ENCODE measurements at places on chromosomes 1 and 21. TPM values are rescaled to one million over a fixed set of nuclear protein-coding genes. Genes with fewer than 3 reads are reported as not detected.
A peak's percentile ranks its signal among the peaks of the same experiment; 100 is the strongest.

DNA sequence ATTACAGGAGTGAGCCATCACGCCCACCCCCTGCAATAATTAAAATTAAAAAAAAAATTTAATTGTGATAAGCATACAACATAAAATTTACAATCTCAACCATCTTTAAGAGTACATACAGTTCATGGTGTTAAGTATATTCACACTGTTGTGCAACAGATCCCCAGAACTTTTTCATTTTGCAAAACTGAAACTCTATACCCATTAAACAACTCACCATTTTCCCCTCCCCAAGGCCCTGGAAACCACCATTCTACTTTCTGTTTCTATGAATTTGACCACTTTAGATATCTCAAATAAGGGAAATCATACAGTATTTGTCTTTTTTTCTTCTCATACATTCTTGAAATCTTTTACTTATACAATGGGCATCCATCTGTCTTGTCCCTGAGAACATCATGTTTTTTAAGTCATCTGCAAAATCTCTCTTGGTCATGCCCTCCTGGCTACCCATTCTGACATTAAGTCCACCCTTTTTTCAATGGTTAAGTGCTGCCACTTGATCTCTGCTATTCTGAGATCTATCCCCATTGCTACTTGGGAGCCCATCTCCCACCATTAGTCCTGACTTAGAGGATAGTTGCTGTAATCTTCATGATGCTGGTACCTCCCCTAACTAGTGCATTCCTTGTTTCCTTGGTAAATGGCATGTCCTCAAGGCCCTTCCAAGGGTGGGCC lies 39.4 kb upstream of the ZFYVE9 start:
- no peak for DNase-seq

Gene OPTC
- not detected for total RNA-seq

Gene CLCA4
- total RNA-seq = 0.13 TPM

Gene LACTBL1
- total RNA-seq = not detected

DNA sequence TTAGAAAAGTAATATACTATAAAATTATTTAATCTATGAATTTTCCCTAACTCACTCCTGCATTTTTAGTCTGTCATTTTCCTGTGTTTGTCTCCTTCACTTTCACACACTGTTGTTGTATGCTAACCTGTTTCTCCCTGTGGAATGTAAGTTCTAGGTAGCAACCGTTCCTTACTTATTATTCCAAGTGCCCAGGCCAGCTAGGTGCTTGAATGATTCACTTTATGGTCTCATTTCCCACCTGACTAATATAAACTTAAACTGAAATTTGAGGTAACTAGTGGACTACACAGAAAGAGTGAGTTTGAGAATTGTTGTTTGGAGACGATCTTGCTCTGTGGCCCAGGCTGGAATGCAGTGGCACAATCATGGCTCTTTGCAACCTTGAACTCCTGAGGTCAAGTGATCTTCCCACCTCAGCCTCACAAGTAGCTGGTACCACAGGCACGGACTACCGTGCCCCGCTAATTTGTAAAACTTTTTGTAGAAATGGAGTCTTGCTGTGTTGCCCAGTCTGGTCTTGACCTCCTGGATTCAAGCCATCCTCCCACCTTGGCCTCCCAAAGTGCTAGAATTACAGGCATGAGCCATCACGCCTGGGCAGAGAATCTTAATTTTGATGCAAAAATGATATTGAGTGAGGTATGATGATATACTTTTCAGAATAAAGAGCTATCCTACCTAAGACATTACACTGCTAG lies 1.9 kb downstream of the ZYG11B start:
- no peak for DNase-seq

DNA sequence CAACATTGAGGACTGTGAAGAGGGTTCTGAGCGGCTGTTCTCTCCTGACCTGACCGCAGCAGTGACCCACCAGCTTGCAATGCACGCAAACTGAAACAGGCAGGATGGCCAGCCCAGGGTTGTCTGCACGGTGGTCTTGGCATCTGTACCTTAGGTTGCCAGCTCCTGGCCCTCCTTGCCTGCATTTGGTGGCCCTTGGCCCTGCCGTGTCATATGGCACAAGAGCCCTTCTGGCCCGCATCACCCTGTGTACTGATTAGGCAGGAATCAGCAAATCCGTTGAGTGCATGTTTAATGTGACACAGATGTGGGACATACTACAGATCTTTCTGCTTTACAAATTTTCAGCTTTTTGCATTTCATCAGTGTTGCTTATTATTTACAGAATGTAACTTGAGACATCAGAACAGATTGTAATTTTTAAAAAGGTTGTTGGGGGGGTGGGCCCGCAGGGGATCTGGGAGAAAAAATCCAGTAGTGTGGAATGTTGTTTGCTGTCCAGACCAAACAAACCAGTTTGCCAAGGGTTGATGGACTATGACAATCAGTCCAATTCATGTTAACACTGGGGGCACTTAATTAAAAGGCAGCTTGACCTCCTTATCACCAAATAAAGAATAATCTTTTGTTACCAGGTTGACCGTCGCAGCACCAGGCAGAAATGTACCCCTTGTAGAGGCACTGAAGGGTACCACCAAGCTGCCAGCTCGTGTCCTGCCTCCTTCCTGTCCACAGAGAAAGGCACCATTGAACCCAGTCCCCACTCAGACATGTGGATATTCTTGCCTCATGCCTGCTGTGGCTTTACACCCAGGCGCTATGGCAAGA lies 132.6 kb downstream of the DHRS3 start:
- peak; percentile 82 for DNase-seq

Gene CFAP141
- not detected for total RNA-seq

DNA sequence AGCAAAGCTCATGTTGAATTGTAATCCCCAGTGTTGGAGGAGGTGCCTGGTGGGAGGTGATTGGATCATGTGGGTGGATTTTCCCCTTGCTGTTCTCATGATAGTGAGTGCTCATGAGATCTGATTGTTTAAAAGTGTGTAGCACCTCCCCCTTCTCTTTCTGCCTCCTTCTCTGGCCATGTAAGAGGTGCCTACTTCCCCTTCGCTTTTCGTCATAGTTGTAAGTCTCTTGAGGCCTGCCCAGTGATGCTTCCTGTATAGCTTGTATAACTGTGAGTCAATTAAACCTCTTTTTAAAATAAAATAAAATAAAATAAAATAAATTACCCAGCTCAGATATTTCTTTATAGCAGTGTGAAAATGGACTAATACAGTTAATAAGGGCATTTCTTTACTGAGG lies 1025.7 kb downstream of the PLA2G4A start:
- DNase-seq = no peak

- DNase-seq = no peak
Measured at GRCh38 chr1:226954337-226954736, 14.2 kb downstream of the COQ8A start.

DNA sequence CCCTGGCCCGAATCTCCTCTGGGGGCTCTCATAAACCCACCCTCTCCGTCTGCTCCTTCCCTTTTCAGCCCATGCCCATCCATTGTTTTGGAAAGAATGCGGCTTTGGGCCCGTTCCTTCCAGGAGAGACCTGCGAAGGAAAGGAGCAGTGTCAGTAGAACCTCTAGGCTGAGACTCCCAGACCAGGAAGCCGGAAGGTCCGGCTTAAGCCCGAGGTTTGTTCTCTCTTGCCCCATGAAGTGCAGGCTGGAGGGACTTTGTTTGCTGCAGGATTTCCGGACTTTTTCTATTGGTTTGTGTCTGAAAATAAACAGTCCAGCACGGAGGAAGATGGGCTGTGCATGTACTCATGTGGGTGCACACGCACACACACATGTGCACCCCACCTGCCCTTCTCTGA lies 49.8 kb downstream of the ELK4 start:
- DNase-seq = no peak

Gene NID1
- total RNA-seq = 70.1 TPM

DNA sequence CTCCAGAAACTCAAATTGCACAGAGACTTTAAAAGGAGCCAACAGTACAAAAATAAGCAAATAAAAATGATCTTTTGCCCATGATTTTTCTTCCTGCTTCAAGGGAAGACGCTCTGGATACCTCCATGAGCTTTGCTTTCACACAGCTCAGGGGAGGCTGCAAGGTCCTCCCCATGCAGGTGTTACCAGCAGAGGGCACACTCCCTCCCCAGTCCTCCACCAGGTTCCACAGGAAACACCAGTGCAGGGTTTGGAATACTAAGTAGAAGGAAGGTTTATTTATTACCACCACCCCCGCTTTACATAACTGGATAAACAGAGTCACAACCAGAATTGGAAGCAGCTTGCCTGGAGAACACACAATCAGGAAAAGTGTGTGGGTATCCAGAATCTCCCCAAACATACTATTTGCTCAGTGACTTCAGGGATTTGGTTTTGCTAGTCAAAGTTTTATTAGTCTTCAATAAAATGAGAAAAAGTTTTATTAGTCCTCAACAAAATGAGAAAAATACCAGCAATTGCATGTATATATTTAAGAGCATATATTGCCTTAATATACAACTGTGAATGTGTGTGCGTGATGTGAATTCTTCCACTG lies 37.3 kb downstream of the HSD3B1 start:
- no peak for DNase-seq

Gene CELSR2
- total RNA-seq = 65.6 TPM

DNA sequence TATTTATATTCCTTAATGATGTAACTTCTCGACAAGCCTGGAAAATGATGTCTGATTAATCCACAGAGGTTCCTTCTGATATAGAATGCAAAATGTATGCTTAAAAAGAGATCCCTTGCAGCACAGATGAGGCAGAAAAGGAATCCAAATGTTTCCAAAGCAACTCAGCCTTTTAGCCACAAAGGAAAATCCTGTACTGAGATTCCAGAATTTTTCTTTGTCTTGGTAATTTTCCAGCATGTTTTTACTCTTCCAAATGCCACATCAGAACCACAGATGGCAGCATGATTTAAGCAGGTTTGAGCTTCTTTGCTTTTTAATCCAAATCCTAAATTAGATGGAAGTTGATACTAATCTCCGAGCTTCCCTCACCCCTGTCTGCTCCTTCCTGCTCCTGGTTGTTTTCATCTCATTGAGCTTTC lies 176.4 kb upstream of the PALMD start:
- no peak for DNase-seq

DNA sequence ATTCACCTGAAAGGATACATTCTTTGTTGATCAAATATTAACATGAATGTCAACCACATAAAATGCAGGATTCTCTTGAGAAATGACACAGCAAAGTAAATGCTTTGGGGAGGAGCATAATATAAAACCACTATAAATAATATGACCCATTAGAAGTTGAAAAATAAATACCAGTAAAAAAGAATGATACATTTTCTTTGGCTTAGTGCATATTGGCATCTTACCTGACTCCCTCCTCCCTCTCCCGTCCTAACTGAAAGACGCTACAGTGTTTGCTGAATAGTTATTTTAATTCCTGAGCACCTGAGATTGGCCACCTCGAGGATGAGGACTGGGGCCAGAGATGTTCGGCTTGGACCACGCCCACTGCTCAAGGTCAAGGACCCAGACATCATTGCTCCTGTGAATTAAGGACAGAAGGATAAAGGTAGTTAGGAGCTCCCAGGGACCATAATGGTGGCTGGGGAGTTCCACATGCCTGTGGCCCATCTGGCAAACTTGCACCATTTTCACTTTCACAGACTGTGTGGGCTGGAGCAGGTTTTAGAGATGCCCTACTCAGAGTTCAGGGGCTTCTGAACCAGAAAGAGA lies 16.4 kb upstream of the CPLANE2 start:
- no peak for DNase-seq

Gene OR2L2
- total RNA-seq = 0.09 TPM

- DNase-seq = no peak
Measured at GRCh38 chr1:116166655-116167054, 55.5 kb downstream of the MAB21L3 start.

- no peak for DNase-seq
Measured at GRCh38 chr1:156964441-156964840, 44.0 kb downstream of the LRRC71 start.

DNA sequence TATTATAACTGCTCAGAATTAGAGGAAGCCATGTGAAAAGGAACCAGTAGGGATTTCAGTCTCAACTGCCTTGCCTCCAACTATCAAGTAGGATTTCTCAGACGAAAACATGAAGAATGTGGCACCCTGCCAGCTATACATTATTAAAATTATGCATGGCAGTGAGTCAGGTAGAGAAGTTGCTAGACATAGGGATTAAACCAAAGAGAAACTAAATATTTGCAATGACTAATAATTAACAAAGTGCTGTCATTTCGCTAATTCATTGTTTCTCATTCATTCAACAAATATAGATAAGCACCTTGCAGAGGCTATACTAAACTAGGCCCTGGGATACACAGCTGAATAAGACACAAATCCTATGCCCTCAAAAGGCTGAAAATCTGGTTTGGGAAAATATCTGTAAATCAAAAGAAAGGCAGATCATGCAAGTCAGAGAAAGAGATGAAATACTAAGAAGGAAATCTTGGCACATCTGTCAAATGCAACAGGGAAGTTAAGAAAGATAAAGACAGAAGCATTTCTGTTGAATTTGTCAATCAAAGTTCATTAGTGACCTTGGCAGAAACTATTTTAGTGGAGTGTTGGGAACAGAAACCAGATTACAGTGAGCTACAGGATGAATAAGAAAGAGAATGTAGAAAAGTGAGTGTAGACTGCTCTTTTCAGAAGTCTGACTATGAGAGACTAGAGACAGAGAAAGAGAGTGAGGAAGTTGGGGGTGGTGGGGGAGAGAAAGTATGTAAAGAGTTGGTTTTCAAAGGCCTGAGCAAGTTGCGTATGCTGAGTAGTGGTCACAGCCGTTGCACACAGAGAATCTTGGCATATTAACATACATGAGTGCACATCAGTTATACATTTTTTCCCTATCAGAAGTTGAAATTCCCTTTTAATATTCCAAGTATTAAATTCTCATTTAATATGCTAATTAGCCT lies 14.7 kb upstream of the NBPF11 start:
- DNase-seq = peak; percentile 17

DNA sequence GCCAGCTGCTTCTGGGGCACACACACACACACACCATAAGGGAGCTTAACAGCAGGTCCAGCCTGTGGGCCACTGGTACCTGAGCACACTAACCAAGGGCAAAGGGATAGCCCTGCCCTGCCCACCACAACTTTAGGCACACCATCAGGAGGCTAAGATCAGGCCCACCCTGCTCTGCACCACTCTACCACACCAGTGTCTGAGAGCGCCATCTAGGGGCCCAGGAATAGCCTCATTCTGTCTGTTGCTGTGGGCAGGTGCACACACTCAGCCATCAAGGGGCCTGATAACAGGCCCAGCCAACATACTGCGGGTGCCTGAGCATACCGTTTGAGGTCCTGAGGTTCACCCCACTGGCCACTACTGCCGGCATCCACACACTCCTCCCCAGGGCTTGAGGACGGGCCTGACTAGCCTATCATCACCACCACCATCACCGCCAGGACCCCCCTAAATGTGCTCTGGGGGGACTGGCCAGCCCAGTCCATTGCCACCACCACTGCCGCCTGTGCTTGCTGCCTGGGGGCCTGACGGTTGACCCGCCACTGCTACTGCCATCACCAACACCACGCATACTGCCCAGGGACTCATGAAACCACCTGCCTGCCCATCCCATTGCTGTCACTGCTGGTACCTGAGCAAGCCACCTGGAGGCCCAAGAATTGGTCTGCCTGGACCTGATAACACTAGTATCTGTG lies 31.3 kb downstream of the NSL1 start:
- DNase-seq = no peak

GRCh38 chr1:177820213-177820612 lies 149.6 kb downstream of the SEC16B start:
- no peak for DNase-seq

GRCh38 chr1:196723325-196724185 lies 51.1 kb upstream of the CFHR3 start:
- peak; percentile 71 for DNase-seq

GRCh38 chr1:221444346-221444745 lies 297.5 kb downstream of the DUSP10 start:
- DNase-seq = no peak

Measured in kidney (tissue), 22 donors.